NCI-H146 (cell line): ENCODE measurements at places on chromosomes 16 and 17.

GRCh38 chr17:57879437-57880085, 29.7 kb upstream of the MRPS23 start:
- DNase-seq, result no peak

GRCh38 chr16:16073891-16074881, 124.8 kb downstream of the ABCC1 start:
- no peak for DNase-seq

- DNase-seq, result no peak
These were observed 92.9 kb downstream of the RGS9 start for GRCh38 chr17:65230040-65230439.

DNA sequence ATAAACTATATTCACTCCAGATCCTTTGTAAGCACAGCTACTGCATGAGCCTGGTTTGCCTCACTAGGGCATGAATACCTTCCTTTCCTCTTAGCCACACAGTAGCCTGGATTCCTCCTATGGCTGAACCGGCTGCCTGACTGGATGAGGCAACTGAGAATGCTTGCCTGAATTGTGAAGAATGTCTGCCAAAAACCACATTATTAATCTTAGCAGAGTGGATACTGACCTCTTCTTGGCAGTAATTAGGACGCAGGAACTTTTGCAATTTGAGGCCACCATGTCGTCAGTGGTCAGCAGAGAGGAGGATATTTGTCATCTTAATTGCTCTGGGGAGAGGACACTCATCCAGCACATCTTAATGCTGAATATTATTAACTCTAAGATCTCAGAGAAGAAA, 651.8 kb upstream of the GOT2 start:
- no peak for DNase-seq

DNA sequence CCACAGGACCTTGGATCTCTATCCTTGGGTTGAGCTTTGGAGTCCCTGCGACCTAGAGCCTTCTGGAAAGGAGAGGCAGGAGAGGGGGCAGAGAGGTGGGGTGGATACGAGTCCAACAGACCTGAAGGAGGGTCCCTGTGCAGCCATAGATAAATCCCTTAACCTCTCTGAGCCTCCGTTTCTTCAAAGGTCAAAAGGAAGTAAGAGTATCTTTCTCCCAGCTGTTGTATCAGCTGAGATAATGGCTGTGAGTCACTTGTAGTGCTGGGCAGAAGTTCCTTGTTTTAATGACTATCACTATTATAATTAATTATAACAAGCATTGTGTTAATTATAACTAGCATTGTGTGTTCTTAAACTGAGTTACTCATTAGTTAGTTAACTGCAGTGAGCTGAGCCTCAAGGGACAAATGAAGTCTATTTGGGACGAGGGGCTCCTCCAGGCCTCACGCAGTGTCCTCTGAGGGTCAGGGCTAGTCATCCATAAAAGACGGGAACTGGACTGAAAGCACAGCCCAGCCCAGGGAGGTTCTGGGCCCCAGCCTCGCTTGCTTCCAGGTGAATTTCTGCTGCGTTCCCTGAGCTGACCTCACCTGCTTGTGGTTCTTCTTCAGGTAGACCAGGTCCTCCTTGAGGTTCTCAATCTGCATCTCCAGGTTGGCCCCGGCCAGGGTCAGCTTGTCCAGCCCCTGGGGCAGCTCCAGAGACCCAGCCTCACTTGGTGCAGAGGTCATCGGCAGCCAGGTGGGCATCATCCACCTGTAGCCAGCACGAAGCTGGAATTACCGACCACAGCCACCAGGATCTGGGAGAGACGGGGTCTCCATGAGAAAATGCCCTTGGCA, 5.7 kb upstream of the KRT17 start:
- DNase-seq, result no peak

GRCh38 chr17:8894673-8895578, 27.5 kb upstream of the PIK3R6 start:
- peak; percentile 71 for DNase-seq

DNA sequence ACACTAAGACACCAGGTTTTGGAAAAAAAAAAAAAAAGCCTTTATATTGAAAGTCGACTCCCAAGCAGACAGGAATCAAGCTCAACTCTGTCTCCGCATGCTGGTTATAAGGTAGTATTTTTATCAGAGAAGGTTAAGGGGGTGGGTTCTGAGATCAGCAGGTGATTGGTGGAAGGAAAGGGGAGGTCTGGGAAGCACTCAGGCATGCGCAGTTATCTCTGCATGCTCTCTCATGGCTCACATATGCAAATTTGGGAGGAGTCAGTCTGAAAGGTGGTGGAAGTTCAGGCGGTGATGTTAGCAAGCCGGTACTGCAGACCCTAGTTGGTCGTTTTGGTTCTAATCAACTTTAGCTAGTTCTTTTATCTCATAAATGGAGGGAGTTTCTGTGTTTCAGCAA, 357.6 kb upstream of the C16orf82 start:
- DNase-seq, result no peak

GRCh38 chr16:86568677-86569623, 2.3 kb downstream of the FOXC2 start:
- DNase-seq, result no peak

- no peak for DNase-seq
These were observed 78.6 kb downstream of the MRM1 start for GRCh38 chr17:36679815-36680467.

DNA sequence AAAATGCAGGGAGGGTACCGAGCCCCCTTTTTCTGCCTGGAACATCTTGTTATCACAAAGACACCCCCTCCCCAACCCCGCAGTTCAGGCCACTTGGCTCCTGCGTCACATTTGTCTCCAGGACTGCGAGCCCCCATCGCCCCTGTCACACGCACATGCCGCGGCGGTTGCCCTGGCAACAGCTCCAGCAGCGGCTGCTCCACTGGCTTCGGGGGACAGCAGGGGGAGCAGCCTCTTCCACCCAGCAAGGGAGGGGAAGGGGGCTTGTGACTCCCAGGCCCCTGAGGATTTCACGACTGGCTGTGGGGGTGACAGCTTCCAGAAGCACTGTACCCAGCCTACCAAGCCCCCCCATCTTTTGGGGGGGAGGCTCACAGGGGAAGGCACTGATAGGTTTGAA, 2.6 kb downstream of the BAIAP3 start:
- peak; percentile 50 for DNase-seq

GRCh38 chr16:3112058-3112880, at the start of gene ZNF205:
ZNF205 (plus strand) TSS chr16:3112586; CDS start chr16:3113431, 845 bp downstream.
- DNase-seq, result peak; percentile 93

- DNase-seq, result peak; percentile 96
These were observed 563 bp upstream of the ZKSCAN2 start for GRCh38 chr16:25257956-25258860.

DNA sequence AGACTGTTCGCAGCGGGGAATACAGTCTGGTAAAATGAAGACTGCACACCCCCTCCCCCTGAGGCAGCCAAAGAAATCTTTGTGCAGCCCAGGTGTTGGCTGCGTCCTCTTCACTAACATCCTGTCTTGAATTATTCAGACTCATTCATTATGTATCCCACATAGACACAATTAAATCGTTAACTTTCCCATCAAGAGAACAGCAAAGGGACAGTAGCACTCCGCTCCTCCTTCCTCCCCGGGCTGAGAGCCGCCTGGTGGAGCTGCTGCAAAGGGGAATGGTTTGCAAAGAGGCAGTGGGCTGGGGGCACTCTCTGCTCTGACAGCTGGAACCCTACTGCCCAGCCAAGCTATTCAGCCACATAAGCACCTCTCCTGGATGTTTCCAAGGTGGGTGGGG, 290.0 kb upstream of the SOX9 start:
- no peak for DNase-seq

DNA sequence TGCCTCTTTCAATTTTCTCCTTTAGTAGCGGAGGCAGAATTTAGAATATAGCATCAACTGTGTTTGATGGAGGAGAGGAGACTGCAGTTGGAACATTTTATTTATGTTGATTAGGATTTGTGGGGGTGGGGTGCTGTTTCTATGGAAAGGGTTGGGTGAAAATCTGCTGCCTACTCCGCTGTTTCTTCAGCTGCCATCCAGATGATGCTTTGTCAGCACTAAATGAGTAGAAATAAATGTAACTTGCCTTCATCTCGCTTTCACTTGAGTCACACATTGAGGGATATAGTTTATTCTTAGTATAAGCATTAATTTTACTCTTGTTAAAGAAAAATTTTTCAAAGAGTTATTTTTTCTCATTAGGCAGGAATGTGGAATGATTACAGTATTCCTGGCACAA, 42.1 kb downstream of the ABHD15 start:
- no peak for DNase-seq

GRCh38 chr17:65446838-65447526, 114.5 kb downstream of the AXIN2 start:
- no peak for DNase-seq

GRCh38 chr16:85187447-85187846, 75.2 kb upstream of the CIBAR2 start:
- DNase-seq, result no peak

- no peak for DNase-seq
These were observed 86.9 kb downstream of the MRM3 start for GRCh38 chr17:869086-869485.

DNA sequence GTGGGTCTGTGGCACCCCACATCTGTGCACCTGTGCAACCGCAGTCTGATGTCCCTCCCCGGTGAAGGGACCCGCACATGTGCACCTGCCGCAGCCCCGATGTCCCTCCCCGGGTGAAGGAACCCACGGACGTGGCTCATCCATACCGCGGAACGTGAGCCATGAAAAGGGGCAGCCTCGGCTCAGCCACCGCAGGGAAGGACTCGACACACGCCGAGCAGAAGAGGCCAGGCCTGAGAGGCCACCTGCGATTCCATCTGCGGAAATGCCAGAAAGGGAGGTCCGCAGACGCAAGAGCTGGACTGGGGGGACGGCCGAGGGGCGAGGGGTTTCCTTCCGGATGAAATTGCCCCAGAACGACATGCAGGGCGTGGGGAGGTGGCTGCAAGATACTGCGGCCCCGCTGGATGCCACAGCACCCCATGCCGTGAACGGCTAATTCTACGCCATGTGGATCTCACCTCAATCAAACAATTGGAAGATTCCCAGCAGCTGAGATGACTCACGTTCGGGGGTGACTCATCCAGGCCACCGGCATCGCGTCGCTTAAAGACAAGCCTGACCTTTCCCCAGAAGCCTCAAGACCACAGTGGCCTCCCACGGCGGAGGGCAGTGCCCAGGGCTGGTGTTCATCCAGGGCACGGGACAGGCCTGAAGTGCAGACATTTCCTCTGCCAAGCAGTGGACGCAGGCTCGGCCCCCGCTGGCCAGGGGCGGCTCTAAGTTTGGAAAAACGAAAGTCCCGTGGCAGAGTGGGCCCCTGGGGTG, 21.0 kb downstream of the SOX8 start:
- peak; percentile 31 for DNase-seq

GRCh38 chr17:27370776-27371175, 76.9 kb downstream of the WSB1 start:
- DNase-seq, result no peak

DNA sequence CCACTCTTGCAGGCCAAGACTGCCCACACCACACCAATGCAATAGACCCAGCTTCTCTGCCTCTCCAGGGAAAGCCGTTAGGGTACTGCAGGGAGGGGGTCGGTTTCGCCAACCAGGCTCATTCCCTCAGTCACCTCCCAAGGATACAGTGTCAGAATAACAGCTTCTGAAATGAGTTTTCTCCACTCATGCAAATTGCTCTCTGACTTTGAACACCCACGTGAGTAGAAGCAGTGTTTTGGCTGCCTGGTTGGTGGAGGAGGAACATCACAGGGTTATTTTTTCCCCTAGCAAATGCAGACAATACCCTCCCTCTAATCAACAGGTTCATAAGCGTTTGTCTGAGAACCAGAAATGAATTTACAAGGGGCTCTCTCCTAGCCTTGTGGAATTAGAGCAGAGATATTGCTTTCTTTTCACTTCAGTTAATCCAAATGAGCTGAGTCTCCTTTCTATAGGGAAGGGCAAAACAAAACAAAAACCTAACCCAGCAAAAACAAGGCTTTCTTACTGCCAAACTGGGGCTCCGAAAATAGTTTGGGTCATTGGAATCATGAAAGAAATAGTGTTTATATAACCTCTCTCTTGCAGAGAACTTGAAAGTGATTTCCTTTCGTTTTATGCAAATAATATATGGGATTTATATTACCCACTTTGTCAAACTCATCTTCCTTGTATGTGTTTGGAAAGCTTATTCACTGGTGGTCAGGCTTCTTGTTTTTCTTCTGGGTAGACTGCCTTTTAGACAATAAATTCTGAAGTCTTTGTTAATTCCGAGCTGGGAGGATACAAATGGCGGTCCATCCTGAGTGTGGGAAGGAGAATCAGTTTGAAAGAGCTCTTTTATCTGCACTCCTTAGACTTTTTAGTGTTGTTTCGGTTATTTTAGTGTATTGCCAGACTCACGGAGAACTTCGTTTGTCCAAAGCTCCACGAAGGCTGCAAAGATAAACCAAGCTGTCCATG, 229.9 kb downstream of the MSI2 start:
- DNase-seq, result no peak

GRCh38 chr17:57892820-57893595, 43.2 kb upstream of the MRPS23 start:
- peak; percentile 63 for DNase-seq

GRCh38 chr17:3771140-3771539, 29.8 kb downstream of the ITGAE start:
- no peak for DNase-seq

DNA sequence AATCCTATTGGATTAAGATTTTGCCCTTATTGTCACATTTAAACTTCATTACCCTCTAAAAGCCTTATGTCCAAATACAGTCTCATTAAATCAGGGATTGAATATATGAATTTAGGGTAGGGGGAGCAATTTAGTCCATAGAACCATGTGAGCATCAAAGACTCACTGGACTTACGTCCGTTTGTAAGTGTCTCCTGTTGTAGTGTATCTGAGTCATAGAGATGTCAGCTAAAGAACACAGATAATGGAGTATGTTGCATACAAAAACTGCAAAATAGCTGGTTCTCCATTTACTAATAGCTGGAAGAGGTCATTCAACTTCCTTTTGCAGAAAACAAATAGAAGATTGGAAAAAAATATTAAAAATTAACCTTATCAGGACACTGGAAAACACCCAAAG, 599.1 kb upstream of the SOX9 start:
- DNase-seq, result no peak

- no peak for DNase-seq
These were observed 9.4 kb downstream of the HBQ1 start for GRCh38 chr16:189604-190186.

DNA sequence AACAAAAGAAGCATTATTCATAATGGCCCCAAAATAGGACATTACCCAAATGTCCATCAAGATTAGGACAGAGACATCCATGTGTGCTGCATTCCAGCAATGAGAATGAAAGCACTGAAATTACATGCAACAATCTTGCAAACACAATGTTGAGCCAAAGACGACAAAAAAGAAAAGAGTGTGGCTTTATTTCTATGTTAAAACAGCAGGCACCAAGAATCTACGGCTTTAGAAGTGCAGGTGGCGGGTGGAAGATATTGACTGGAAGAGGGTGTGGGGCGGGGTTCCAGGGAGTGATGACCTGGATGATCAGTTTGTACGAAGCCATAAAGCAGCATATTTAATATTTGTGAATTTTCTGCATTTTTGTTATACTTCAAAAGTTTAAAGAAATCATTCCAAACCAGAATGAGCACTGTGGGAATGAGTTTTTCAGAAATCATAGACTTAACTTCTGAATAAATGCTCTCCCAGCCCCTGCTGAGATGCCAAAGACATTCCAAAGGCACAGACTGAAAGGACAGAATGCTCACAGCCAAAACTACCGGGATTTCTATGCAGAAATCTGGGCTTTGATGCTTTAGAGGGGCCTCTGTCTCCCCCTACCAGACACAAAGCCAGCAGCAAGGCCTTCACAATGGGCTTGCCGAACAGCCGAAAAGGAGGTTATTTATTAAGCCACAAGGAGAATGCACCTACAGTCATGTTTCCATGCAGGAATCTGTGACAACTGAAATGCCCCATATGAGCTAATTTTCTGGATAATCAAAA, 361.6 kb downstream of the GRIN2A start:
- no peak for DNase-seq

GRCh38 chr17:63950940-63951907, 19.1 kb upstream of the CD79B start:
- peak; percentile 52 for DNase-seq
